ENCODE measurements at places on chromosomes 1 and 21.
A peak's percentile ranks its signal among the peaks of the same experiment; 100 is the strongest.

GRCh38 chr1:108106775-108107174 lies 93.4 kb downstream of the SLC25A24 start:
- no peak overlapping the region for H3K4me3 ChIP-seq
- no peaks in the 10 kb centered on the region for H3K27me3 ChIP-seq
- no peaks in the 10 kb centered on the region for H3K4me1 ChIP-seq
- H3K36me3 ChIP-seq, result no peaks in the 10 kb centered on the region
- H3K27ac ChIP-seq, result no peak overlapping the region

DNA sequence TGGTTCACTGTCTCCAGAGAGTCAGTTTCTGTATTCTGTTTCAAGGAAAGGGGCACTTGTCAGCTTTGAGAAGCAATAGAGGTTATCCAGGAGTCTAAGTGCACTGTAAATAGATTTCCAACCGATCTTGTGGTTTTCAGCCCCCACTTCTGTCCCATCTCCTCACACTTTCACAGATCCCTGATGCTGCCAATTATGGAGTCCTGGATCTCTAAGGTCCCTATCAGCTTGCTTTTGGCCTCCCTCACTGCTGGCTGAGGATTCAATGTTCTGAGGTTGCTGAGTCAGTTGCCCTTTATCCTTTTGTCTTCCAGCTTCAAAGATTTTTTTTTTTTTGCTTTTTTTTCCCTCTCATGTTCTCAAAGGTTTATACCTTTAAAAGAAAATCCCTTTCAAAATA lies 98.4 kb downstream of the DIRAS3 start:
- no peaks in the 10 kb centered on the region for H3K36me3 ChIP-seq
- no peaks in the 10 kb centered on the region for H3K4me1 ChIP-seq
- no peak overlapping the region for H3K27ac ChIP-seq
- no peak overlapping the region for H3K4me3 ChIP-seq

- no peak overlapping the region for H3K27ac ChIP-seq
- no peak overlapping the region for H3K4me3 ChIP-seq
- H3K4me1 ChIP-seq, result no peaks in the 10 kb centered on the region
- no peaks in the 10 kb centered on the region for H3K36me3 ChIP-seq
These were observed 247.6 kb upstream of the SGIP1 start for GRCh38 chr1:66286307-66286706.

DNA sequence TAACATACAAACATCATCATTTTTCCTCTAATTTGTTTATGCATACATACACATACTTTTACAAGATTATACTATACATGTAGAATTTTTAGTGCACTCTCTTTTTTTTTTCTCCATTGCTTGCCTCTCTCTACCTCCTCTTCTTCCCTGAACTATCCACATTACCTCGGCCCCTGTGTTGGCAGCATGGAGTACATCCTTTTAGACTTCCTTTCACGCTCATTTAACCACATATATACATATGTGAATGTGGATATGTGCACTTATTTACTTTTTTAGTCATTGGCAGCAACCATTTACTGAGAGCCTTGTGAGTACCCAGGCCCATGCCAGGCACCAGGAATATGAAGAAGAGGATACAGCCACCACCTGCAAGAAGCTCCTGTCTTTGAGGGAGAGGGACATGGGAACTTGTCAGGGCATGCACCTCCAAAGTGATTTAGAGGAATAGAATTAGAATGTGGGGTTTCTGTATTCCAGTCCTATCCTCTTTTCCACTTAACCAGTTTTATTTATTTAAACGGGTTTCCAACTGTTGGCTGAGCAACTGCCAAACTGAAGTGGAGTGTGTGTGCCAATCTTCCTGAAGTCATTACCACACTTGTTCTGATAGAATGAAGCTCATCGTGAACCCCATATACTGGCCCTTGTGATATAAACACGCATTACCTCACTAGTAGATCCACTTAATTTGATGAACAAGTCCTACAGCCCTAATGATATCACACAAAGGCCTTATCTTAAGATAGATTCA lies 212.6 kb downstream of the TNR start:
- no peaks in the 10 kb centered on the region for H3K36me3 ChIP-seq
- H3K27ac ChIP-seq, result no peak overlapping the region
- H3K4me1 ChIP-seq, result no peaks in the 10 kb centered on the region
- no peak overlapping the region for H3K4me3 ChIP-seq
- H3K27me3 ChIP-seq, result no peaks in the 10 kb centered on the region

GRCh38 chr1:15391366-15391765 lies 18.3 kb upstream of the EFHD2 start:
- H3K27ac ChIP-seq, result no peak overlapping the region
- H3K4me3 ChIP-seq, result no peak overlapping the region
- no peaks in the 10 kb centered on the region for H3K36me3 ChIP-seq
- H3K27me3 ChIP-seq, result no peaks in the 10 kb centered on the region
- peaks cover 7% of the 10 kb centered on the region for H3K4me1 ChIP-seq

DNA sequence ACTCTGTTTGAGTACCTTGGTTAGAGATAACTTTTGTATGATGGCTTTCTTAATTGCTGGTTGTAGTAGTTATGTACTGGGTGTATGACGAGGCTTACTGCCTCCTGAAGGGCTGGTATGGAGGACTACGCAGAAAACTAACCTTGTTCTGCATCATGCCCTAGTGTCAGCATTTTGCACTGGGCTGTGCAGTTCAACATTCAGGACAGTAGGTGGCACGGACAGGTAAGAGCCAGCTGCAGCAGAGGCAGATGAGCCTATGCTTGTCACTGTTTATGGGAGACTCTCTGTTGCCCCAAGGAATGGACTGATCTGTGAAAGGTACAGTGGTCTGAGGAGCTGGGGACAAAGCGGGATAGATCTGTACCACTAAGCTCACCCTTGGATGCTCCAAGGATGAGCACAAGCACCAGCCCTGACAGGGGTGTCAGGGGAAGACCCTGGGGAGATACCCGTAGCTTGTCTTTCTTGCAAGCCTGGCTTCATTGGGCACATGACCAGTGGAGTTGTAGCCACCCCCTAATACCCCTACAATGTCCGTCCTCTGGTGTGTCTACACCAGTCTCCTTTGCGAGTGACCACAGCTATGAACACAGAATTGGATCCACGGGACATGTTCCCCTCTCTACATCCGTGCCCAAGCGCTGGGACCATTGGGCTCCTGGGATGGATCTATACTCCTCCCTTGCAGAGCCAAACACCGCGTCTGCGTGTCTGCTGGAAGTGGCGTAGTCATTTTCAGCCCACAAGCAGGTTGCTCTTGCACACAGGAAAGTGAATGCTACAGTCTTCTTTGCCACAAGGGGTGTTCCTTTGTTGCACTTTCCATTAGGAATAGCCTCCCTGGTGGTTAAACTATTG lies 51.1 kb upstream of the CFHR3 start:
- DNase-seq, result peak; percentile 22
- H3K4me3 ChIP-seq, result no peak overlapping the region
- H3K27me3 ChIP-seq, result no peaks in the 10 kb centered on the region
- no peaks in the 10 kb centered on the region for H3K4me1 ChIP-seq
- no peaks in the 10 kb centered on the region for H3K36me3 ChIP-seq
- no peak overlapping the region for H3K27ac ChIP-seq

GRCh38 chr1:150259758-150260669 lies 2.4 kb downstream of the CA14 start:
- H3K4me3 ChIP-seq, result no peak overlapping the region
- H3K27me3 ChIP-seq, result peaks cover 3% of the 10 kb centered on the region
- H3K27ac ChIP-seq, result peak overlapping the region; percentile 20

GRCh38 chr1:31739346-31739745 lies 24.8 kb downstream of the ADGRB2 start:
- no peaks in the 10 kb centered on the region for H3K4me1 ChIP-seq
- no peak for DNase-seq
- H3K4me3 ChIP-seq, result no peak overlapping the region
- H3K27ac ChIP-seq, result no peak overlapping the region
- no peaks in the 10 kb centered on the region for H3K27me3 ChIP-seq

- H3K27ac ChIP-seq, result no peak overlapping the region
- DNase-seq, result no peak
- H3K27me3 ChIP-seq, result no peaks in the 10 kb centered on the region
- no peaks in the 10 kb centered on the region for H3K36me3 ChIP-seq
- H3K4me1 ChIP-seq, result peaks cover 7% of the 10 kb centered on the region
- H3K4me3 ChIP-seq, result no peak overlapping the region
These were observed 21.2 kb upstream of the ADAR start for GRCh38 chr1:154629061-154629674.

- no peak overlapping the region for H3K27ac ChIP-seq
- no peak overlapping the region for H3K4me3 ChIP-seq
- H3K4me1 ChIP-seq, result no peaks in the 10 kb centered on the region
- DNase-seq, result no peak
These were observed 292.2 kb downstream of the SMYD3 start for GRCh38 chr1:246214708-246215509.

DNA sequence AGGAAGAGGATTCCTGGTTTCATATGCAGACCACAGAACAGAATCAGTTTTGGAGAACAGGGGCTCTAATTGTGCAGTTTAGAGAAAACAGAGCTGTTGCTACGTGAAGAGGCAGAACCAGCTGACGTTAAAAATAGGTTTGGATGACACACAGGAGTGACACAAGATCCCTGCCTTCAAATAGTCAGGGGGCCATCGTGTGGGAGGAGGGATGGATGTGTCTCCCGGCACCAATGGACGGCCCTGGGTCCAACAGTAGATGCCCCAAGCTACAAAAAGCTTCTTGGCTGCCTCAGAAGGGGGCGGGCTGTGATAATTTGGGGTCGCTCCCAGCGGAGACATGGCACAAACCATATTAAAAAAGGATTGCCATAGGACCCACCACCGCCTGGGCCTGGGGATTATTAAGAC lies 87.8 kb downstream of the MRPL37 start:
- no peak overlapping the region for H3K4me3 ChIP-seq
- no peaks in the 10 kb centered on the region for H3K27me3 ChIP-seq
- H3K36me3 ChIP-seq, result no peaks in the 10 kb centered on the region
- DNase-seq, result no peak
- peak overlapping the region; percentile 73 for H3K27ac ChIP-seq

DNA sequence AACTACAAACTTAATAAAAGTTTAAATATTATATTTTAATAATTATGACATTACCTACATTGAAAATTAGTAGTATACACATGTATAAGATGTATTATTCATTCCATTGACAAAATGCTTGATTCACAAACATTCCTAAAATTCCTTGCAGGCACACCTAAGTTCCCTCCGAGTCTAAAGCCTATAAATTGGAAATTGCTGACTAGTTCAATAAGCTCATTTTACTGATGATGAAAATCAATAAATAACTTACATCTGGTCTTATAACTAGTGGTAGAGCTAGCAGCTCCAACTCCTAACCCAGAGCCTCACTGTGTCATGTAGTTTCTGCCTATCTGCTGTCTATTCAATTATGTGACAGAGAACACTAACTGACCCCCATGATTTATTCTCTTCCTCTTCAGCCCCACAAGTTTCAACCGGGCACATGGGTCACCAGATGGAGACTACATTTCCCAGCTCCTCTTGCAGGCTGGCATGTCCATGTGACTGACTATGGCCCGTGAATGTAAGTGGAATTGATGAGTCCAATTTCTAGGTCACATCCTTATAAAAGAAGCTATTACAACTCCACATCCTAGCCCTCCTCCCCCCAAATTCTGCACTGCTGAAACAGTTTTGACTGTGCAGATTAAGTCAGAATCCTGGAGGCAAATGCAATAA lies 29.6 kb upstream of the LRRC8D start:
- no peaks in the 10 kb centered on the region for H3K4me1 ChIP-seq
- no peak overlapping the region for H3K27ac ChIP-seq
- H3K4me3 ChIP-seq, result no peak overlapping the region
- no peaks in the 10 kb centered on the region for H3K27me3 ChIP-seq

DNA sequence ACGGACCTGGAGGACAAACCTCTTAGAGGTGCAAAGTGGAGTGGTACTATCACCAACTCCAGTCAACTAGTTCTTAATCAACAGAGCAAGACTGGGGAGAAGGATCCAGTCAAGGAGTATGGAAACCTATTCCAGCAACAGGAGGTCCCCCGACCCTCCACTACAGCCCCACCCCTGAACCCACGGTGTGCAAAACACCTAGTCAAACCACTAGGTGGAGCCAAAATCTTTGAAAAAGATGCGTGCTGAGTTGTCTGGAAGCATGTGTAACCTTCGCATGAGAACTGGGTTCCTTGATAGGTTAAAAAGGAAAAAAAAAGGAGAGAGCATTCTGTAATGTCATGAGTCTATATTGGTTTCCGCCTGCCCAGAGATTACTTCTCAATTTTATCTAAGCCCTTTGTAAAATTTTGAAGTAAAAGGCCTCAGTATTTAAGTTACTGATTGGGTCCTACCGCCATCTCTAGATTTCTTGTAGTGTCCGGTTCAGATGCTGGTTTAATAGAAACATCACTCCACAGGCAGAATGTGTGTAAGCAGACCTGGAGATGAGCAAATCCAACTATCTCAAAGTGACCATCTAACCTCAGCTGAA lies 81.9 kb upstream of the HAO2 start:
- DNase-seq, result peak; percentile 28
- no peaks in the 10 kb centered on the region for H3K27me3 ChIP-seq
- H3K4me1 ChIP-seq, result no peaks in the 10 kb centered on the region
- no peak overlapping the region for H3K4me3 ChIP-seq
- no peaks in the 10 kb centered on the region for H3K36me3 ChIP-seq

DNA sequence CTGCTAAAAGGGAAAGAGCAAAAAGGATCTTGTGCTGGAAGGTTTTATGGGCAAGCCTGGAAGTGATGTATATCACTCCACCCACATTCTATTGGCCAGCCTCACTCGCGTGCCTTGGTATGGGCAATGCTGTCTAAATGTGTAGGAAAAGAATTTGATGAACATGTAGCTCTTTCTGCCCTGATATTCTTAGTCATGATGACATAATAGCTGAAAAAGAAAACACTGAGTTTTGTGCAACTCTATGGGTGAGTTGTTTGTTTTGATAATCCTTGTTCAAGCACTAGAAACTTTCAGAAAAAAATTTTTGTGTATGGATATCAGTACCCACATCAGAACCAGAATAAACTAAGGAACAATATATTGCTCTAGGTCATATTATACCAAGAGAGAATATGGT lies 231.5 kb upstream of the ST6GALNAC5 start:
- H3K4me1 ChIP-seq, result no peaks in the 10 kb centered on the region
- H3K27me3 ChIP-seq, result no peaks in the 10 kb centered on the region
- H3K4me3 ChIP-seq, result no peak overlapping the region
- no peak for DNase-seq

GRCh38 chr1:155522069-155522468 lies 40.5 kb downstream of the ASH1L start:
- no peak overlapping the region for H3K27ac ChIP-seq
- H3K27me3 ChIP-seq, result no peaks in the 10 kb centered on the region
- no peak overlapping the region for H3K4me3 ChIP-seq
- no peak for DNase-seq
- no peaks in the 10 kb centered on the region for H3K4me1 ChIP-seq
- no peaks in the 10 kb centered on the region for H3K36me3 ChIP-seq
